ENCODE measurements at places on chromosomes 13 and 19. TPM values are rescaled to one million over a fixed set of nuclear protein-coding genes. Genes with fewer than 3 reads are reported as not detected.

GRCh38 chr13:21234526-21234925, 58.1 kb downstream of the MRPL57 start:
- no peak for DNase-seq

DNA sequence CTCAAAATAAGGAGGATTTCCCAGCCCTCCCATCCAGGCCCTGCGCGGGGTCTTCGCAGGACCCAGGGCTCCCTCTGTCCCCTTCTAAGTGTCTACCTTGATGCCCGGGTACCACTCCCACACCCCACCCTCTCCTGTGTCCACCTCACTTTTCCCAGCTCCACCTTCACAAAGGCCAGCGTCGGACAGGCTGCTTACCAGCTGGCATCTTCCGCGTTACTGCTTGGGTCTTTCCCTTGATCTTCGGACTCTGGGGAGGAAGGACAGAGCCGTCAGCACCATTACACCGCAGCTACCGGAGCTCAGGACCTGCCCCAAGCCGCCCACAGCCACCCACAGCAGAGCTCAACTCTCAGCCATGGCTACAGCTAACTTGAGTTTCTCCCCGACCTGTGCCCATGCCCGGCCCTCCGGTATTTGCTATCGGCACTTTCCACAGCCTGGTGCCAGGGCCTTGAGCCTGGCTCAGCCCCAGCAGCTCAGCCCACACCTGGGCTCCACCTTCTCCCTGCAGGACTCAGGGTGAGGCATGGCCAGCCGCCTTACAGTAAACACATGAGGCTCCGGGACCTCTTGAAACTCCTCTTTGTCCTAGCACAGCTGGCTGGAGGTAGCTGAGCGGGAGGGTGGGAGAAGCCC, 3.8 kb downstream of the C13orf46 start:
- DNase-seq: no peak

DNA sequence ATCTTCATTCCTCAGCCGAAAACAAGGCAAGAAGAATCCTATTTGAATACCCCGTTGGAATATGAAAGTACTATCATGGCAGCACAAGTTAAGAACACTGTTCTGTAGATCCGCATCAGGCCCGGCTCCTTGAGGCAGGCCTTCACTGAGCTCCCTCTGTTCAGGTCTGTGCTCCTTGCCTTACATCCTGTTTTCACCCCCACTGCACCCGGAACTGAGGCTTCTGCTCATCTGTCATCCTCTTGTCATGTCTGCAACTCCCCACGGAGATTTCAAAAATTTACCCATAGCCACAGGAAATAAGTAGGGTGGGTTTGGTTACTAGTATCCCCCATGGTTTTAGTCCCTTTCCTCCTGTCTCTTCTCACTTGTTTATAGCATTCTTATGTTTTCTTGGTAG, 861.9 kb downstream of the GPC5 start:
- DNase-seq: no peak

GRCh38 chr19:13164343-13165161, 14.3 kb downstream of the IER2 start:
- DNase-seq: peak; percentile 99

DNA sequence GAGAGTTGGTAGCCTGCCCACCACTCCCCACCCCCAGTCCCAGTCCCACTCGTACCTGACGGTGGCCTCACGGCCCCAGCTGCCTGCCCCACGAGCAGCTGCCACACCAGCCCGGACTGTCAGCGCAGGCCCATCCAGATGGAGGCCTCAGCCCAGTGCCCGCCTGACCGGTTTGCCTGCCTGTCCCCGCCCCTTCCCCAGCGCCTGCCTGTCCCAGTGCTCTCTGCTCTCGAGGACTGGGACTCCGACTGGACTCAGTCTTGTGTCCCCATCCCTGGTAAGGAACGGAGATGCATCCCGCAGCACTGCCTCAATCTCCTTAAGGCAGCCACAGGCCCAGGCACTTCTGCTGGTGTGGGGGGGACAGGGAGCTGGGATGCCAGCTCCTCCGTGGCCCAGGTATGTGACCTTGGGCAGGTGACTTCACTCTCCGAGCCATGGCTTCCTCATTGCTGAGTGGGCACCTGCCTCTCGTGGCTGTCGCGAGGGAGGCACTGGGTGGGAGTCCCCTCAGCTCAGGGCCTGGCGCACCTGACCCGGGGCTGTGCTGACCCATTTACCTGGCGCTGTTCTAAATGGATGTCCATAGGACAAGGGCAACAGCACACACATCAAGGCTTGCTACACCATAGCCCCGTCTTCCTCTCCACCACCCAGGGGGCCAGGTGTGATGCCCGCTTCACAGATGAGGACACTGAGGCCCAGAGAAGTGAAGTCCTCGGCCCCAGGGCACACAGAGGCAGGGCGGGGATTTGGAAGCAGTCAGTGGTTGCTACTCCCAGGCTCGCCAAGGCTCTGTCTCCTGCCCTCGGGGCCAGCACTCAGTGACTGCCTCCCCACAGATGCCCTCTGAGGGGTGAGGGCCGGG, at the start of gene NKPD1:
NKPD1 (minus strand) TSS at position 113 of the 868 bp plus-strand sequence. CDS start 832 bp downstream, outside the sequence.
- no peak for DNase-seq

The PCDH20 gene
- 2.6 TPM for total RNA-seq

DNA sequence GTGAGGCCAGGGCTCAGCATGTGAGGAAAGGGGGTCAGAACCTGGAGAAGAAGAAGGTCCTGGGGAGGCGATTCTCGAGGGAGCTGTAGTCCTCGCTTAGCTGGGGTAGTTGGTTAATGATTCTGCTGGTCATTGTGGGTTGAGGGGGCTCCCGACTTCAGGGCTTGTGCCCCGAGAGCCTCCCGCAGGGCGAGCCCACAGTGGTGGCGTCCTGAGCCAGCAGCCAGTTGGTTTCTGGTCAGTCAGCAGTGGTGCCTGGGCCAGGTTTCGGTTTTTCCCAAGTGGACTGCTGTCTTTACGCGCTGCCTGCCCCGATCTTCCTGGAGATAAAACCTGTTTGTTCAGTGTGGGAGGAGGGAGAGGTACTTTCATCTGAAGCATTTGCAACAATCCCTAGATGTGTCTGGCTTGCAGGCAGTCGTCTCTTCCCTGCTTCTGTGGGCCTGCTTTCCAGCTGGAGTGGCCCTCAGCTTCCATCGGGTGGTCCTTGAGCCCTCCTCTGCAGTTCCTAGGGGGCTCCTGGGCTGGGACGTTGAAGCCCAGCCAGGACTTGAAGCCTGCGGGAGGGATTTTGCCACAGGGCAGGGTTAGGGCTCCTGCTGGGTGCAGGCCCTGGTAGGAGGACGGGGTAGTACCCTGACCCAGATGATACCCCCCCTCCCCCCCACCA, 3.2 kb downstream of the PTBP1 start:
- no peak for DNase-seq

DNA sequence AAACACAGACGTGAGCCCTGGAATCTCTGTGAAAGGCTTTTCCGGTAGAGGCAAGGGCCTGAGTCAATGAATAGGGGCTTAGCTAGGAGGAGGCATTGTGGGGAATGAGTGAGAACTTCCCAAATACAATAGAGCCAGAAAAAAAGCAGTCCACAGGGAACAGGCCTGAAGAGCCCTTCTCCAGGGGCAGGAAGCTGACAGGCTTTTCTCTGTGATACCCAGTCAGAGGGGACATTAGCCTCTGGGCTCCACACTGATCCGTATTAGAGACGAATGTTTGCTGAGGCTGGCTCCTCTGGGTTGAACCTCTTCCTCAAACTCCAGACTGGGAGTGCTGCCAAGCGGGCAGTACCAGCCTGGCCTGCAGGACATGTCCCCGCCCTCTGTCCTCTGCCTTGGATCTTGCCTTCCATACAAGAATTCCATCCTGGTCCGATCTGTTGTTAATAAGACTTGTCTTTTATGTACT, 2.3 kb downstream of the DHRS12 start:
- DNase-seq: no peak

The PHF11 gene
- 9.3 TPM for total RNA-seq

- no peak for DNase-seq
These were observed 1147.5 kb downstream of the DIAPH3 start for GRCh38 chr13:59016250-59016649.

The KLK7 gene
- total RNA-seq: 0.73 TPM

DNA sequence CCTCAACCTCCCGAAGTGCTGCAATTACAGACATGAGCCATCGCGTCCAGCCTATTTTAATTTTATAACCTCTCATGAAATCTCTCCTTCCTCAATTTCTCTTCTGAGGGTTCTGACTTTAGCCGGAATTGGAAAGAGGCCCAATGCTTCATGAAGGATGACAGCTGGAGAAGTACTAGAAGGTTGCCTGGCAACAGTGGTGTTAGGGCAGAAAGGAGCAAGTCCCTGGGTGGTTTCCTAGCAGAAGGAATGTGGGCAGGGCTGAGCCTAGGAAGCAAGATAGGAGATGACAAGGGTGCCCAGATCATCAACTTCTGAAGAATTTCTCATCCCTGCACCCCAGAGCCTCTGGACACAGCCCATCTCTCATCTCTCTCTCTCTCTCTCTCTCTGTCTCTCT, 25.8 kb downstream of the CACNG6 start:
- no peak for DNase-seq

GRCh38 chr13:113904411-113904810, 40.5 kb upstream of the GAS6 start:
- no peak for DNase-seq

- DNase-seq: no peak
These were observed 604 bp downstream of the THSD1 start for GRCh38 chr13:52405369-52405766.

The MTIF3 gene
- total RNA-seq: 36.4 TPM

The C19orf67 gene
- total RNA-seq: not detected

DNA sequence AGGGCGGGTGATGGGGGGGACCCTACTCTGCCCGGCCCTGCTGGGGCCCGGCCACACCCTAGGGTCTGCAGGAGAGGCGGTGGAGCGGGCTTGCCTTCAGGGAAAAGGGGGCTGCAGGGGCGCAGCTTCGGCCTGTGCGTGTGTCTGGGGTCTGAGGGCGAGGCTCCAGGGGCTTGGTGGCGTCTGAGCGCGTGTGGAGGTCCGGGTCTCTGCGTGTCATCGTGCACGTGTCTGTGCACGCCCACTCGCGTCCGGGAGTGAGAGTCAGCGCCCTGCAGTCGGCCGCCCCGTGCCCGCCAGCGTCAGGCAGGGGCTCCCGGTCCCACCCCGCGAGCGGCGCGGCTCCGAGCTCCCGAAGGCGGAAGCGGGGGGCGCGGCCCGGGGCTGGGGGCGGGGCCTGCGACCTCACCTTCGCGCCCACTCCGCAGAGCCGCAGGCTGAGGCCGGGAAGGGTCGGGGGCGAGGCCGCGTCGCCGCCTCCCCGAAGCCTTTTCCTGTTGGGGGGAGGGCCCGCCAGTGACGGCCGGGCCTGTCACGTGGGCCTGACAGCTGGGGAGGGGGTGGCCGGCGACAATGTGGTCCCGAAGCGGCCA, at the start of gene ARHGAP45:
ARHGAP45 (plus strand) TSS at position 420 of the 593 bp plus-strand sequence. CDS start 239 bp downstream, outside the sequence.
- DNase-seq: no peak

DNA sequence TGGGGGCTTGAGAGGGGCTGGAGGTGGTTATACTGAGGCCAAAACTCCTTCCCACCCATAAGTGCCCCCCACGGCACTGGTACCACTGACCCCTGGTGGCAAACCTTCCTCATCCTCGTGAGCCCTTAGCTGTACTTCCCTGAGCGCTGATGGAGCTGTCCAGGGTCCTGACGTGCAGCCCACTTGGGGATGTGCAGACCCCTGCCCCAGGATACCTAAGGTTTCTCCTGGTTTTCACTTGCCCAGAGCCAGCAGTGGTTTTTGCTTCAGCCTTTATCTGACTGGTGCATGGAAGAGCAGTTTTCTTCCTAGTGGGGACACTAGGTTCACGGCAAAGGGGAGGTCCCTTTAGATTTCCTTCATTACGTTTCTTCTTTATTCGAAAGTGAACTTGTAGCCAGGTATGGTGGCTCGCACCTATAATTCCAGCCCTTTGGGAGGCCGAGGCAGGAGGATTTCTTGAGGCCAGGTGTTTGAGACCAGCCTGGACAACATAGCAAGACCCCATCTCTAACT, 28.7 kb upstream of the KCTD15 start:
- DNase-seq: peak; percentile 44

The GJA3 gene
- 0.48 TPM for total RNA-seq

The DCLK1 gene
- total RNA-seq: 38.7 TPM

DNA sequence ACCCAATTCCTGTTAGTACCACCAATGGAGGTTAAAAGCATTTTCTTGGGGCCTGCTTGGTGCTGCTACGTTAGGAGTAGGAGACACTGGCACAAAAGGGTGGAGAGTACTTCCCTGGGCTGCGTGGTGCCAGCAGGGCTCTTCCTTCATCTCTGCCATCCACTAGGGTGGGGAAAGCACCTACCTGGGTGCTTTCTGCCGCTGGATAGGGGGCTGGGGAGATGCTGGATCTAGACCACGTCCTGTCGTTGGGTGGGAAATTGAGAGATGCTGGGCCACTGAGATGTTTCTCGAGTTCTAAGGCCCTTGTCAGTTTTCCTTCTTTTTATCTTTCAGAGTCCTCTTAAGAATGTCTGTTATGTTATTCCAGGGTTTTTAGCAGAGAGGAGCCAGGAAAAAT, 6.7 kb upstream of the FCGBP start:
- no peak for DNase-seq

DNA sequence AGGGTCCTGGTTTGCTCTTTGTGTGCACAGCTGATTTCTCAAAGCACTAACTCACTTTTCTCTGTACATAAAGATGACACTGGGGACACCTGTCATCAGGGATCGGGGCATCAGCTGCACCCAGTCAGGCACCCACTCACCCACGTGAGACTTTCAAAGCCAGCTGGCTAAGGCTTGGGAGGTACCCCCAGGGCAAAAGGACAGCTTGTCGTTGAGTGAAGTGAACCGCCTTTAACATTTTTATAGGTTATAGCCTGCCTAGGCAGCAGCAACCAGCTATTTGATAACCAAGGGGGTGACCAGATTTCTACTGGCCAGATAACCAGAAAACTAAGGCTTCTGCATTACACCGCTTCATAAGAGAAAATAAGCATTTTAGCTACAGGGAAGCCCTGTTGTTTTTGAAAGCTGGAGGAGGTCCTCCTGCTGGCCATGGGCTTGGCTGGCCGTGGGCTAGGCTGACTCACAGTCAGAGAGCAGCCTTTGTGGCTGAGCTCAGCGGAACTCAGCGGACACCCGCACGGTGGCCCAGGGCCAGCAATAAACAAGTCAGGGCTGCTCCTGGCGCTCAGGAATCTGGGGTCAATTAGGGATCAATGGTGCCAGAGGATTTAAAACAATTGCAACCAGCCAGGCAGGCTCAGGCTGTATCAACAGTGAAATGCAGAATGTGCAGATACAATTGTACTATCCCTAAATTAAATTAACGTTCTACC, 57.1 kb downstream of the ALOX5AP start:
- DNase-seq: no peak
